Natural killer cell treated with Interleukin-12 subunit alpha and Interleukin-12 subunit beta and Interleukin-15 and Interleukin-18, amount 100 ng/mL, for 72 hours (primary cell): ENCODE measurements at places on chromosomes 1 and 21.
A peak's percentile ranks its signal among the peaks of the same experiment; 100 is the strongest.

DNA sequence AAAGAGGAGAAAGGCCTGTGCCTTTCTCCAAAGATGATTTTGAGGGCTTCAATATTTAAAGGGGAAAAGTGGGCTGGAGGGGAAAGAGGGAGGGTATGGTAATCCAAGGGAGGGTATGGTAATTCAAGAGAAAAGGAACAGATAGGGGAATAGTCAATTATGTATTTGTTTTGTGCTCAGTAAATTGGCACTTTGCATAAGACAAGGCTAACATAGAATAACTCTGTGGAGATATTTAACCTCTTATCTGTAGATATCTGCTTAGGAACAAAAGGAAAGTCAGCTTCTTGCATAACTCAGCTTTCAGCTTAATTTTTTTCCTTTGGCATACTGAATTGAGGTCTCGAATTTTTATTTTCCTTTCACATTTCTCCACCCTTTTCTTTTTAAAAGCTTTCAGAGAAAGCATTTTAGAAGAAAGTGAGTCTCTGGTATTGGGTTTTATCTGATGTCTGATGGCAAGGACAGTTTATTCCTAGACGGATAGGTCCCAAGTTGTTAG is 119.9 kb upstream of the F3 start:
- DNase-seq = no peak

DNA sequence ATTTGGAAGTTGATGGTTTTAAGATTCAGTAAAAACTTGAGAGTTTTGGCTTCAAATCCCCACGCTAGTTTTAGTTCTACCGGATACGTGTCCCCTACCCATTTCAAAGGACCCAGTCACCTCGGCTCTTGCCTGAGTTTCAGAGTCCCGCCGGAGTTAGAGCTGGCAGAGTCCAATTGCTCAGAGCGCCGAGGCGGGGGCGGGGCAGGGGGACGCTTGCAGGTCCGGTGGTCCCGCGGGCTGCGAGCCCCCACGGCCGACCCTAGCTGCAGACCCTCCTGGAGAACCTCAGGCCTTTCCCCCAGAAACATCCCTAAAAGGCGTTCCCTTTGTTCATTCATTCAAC is 765 bp upstream of the VPS45 start:
- peak; percentile 65 for DNase-seq

DNA sequence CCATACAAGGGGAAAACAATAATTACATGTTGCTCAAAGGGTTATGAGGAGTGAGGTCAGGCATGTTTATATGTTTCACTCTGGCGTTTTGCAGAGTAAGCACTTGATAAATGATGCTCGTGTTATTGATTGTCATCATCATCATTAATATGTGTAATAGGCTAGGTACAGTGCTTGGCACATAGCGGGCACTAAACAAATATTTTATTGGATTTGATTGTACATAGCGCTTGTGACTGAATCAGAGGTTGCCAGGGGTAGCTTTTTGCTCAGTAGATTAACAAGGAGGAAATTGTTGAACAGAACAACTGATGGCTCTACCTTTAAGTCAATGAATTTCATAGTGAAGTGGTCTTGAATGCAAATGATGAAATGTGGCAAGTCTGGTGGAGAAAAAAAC is 91.7 kb downstream of the ROR1 start:
- no peak for DNase-seq

- DNase-seq = no peak
Observed at GRCh38 chr1:7460807-7461206, 310.3 kb upstream of the VAMP3 start.

DNA sequence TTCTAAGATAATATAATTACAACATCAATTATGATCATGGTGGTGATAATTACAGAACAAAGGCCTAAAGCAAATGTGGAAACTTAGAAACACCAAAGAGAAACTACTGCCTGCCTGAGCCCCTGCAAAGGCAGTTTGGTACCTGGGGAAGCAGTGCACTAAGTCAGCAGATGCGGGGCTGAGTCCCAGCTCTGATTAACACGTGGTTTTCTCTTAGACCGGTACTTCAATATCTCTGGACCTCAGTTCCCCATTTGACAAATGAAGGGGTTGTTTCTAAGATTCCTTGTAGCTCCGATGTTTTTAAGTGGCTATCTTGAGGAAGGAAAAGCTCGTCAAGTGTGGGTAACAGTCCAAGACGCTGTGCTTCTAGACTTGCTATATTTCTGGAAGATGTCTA is 16.7 kb upstream of the PLEKHA6 start:
- DNase-seq = no peak

DNA sequence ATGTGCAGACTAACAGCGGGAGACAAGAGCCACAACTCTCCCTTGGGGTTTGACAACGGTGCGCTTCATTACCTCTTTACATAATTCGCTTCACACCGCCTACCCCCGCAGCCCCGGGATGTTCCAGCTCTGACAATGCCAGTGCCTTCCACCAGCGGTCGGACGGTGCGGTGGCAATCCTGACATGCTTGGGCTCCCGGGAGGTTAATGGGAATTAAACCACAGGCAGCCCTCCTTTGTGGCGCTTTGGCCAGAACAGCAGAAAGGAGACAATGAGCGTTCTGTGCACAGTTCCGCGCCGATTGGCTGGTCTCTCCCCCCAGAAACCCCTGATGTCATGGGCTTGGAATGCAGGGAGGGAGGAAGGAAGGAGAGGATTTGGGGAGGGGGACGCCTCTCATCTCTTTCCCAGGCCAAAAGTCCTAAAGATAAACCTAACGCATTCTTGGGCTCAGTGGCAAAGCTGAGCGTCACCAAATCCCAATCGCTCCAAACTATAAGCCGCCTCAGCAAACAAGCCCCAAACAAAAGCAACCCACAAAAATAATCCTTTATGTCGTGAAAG is 1.3 kb downstream of the CNN3 start:
- no peak for DNase-seq

DNA sequence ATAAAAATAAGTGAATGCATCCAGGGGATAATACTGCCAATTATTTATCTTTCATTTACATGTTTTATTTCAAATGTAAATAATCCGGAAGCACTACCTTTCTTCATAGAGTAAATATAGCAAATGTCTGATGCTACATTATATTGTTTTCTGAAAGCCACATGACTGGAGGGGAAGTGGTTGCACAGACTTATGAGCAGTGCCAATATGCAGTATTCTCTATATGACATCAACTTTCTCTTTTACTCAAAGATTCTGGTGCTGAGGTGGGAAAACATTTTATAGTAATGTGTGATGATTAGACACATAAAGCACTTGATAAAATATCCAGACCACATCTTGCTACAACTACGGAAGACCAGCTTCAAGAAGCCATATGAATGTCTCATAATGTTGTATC is 314.7 kb downstream of the NEGR1 start:
- no peak for DNase-seq

DNA sequence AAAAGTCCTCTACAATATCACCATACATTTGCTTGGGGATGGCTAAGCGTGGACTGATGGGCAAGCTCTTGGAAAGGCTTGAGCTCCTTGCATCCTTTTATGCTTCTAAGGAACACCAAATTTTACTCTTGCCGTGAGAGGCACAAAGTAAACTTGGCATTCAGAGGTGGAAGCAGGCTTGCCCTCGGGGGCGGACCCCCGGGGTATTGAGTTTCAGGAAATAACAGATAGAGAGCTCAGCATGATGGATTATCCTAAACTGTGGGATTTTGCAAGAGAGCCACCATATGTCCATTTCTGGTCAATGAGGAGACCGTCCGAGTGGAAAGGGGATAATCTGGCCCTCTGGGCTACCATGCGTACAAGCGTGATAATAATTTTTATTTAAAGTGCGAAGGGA is 14.0 kb downstream of the IFI16 start:
- no peak for DNase-seq

DNA sequence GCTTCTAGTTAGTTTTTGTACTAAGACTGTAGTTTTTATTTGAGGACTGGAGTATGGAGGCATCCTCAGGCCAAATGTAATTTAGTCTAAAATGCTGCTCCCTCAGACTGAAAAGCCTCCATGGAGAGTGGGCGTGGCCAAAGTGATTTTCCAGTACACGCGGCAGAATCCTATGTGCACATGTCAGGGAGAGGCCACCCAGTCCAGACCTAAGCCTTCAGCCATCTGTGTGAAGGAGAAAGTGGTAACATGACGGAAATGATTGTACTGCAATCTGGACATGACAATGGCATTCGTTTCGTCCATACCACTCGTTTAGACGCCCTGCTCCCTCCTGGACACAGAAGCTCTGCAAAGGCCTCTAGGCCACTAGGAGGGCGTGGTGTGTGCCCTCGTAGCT is 56.2 kb downstream of the PCP4 start:
- no peak for DNase-seq

- DNase-seq = no peak
Observed at GRCh38 chr1:53298045-53298637, 29.7 kb downstream of the LRP8 start.

DNA sequence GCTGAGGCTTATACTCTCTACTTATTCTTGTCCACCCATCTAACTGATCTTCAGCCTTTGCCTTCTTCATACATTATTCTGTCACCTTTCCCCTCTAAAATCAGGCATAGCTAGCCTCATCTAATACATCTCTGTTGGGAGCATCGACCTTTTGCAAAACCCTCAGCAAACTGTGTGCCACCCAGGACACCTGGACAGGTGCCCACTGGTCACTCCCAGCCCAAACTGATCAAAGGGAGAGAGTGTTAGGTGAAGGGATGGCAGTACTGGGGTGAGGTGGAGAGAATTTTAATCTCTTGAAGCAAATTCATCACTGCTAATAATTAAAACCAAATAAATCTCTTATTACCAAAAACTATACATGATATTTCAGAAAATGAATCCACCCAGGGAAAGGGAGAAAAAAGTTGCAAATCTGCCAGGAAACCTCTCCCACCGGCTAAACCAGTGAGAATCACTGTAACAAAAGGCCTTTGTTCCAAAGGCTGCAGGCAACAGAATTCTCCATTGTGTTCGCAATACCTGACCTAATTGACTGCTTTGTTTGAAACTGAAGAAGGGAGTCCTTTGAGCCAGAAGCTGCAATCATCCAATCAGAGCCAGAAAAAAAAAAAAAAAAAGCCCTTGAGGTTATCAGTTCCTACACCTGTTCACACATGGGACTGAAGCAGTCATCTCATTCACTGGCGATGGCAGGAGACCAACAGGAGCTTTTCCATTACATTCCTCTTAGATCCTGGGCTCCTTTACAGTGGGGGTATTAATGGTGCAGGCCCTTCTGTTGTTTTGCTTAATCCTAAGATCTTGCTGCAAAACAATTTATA is 172.6 kb downstream of the APP start:
- DNase-seq = no peak
